ENCODE measurements at places on chromosomes 12 and 14.

GRCh38 chr12:92472201-92472600 lies 230.6 kb upstream of the PLEKHG7 start:
- no peak for DNase-seq

GRCh38 chr12:34395056-34396005 lies 373.0 kb downstream of the ALG10 start:
- DNase-seq: peak; percentile 24

DNA sequence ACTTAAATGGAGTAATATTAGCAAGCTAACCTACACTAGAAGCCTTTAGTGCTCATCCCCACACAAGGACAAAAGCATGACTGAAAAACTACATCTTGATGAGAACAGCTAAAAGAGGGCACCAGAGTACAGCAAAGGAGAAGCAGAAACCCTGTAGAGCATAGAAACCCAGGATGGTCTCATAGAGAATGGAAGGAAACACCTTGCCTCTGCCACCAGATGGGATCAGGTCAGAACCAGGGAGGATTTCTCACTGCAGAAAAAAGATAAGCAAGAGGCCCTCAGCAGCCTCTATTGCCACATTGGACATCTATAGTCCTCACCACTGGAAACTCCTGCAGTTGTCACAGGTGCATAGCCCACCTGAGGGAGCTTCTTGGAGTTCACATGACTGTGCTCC lies 13.6 kb upstream of the ZNF705A start:
- DNase-seq: no peak

DNA sequence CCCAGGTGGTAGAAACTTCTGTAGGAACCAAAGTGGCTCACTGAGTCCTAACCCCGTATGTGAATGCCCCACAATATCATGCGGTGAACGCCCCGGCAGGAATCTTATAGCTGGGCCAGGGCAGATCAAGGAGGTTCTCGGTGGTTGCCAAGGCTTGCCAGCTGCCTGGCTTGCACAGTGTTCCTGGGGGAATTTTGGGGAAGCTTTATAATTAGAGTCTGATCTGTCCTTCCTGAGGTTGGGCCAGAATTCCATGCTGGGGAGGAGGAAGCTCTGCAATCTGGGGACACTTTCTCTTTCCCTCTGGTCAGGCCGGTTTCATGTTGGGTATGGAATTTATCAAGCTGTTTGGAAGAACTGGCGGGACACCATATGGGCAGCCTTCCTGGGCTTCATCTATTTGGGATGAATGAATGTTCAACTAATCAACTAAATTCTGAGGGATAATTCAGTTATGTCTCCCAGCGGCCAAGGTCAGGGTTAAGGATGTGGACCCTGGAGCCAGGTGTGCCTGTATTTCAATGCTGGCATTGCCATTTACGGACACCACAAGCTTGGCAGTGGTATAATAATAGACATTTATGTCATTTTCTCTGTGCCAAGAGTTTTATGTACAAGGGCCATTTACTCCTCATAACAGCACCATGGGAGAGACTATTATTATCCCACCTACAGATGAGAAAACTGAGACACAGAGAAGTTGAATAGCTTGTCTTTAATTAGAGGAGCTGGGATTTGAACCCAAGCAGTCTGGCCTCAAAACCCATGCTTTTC lies 54.3 kb downstream of the SVOP start:
- DNase-seq: no peak

GRCh38 chr14:48331421-48331820 lies 656.0 kb upstream of the MDGA2 start:
- no peak for DNase-seq

GRCh38 chr14:100290607-100291304 lies 15.5 kb downstream of the SLC25A29 start:
- no peak for DNase-seq

- no peak for DNase-seq
These were observed 22.9 kb downstream of the SPTLC2 start for GRCh38 chr14:77593501-77593961.

DNA sequence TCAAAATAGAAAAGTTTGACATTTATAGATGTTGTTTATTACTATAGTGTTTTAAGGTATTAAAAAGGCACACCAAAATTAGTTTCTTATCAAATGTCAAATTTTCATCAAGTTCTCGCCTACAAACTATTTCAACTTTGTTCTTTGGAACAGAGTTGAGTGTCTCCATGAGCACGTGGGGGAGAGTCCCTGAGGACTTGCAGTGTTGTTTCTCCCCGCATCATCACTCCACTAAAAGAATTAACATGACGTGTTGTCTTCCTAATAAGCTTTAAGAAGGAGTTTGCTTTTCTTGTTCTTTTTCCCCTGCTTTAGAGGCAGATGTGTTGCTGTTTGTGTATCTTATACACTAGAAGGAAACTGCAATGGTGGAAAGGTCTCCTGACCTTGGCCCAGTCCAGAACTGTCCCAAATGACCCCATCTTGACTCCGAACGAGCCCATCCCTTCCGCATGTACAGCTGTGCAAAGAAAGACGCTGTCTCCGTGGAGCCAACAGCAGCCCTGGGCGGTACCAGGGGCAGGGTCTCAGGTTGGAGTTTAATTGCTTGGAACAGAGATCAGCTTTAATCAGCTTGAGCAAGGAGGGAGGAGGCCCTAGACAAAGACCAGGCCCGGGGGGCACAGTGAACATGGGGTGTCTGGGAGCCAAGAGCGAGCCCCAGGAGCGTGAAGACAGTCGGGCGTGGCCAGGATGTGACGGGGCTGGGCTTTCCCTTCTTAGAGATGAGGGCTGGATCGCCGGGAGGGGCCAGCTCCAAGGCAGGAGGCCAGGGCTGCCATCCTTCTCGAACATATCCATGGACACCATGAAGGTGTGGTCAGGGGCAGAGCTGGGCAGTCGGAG lies 215.4 kb upstream of the RTL1 start:
- DNase-seq: peak; percentile 30

DNA sequence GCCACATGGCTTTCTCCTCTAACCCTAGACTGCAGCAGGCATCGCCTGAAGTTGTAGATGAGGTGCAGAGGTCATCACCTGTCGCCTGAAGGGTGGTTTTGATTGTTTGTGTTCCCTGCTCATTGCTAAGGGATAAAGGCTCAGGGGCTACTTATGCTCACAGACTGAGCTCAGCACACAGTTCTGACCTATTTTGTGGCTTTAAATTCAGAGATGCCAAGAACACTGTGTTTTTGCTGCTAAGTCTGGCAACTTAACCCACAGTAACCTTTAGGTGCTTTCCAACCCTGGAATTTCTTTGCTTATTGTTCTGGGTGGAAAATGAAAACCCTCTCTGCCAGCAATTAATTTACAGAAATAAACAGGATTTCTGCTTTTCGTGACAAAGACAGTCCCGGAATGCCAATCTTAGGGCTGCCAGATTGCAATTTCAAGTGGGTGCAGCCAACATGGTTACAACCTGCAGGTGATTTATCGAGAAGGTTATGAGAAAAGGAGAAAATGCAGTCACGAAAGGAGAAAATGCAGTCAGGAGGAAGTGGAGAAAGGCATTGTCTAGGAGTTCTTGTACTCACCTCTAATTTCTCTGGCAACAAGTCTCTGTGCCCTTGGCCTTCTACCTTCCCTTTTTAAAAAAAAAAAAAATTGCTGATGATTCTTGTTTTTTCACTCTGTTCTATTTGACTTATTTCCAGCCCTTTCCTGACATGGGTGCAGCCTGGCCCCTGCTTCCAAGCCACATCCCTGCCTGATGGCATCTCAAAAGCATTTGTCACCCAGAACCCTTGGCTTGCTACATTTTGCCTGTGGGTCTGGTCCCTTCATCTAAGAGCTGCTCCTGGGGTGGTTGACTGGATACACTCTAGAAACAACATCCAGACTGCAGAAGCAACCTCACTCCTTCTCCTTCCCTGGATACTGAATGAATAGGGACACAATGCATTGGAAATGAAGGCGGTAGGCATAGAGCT lies 23.3 kb downstream of the NPC2 start:
- no peak for DNase-seq

DNA sequence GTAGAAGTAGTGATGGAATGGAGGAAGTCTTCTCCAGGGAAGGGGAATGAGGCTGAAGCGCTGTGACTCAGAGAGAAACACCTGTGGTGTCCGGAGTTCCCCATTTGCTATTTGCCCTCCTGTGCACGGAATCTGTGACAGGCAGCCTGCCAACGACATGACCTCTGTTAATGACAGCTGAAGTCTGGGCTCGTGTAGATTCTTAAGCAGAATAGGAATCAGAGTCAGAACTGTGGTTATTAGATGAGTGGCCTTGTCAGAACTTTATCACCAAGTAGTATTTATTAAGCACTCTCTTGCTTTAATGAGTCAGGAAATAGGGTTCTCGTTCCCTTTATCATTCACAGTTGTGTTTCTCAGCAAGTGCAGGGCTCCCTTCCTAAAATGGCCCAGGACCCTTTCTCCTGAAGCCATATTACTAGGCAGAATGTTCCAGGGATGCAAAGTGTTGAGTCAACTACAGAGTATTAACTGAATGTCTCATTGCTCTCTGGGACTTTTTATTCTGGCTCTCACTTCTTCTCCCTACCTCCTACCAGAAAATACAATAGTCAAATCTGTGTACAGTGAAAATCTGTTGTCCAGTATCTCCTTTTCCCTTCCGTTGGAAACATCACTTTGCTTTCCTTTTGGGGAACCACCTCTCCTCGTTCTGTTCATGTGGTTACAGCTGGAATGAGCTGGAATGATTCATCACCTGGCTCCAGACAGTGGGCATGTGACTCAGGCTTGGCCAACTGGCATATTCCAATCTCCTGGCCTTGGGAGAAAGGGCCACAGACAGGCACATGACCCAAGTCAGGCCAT lies 77.8 kb upstream of the MAX start:
- DNase-seq: no peak

- DNase-seq: no peak
These were observed 1.9 kb upstream of the KRT85 start for GRCh38 chr12:52369211-52369610.

GRCh38 chr12:131275824-131276223 lies 322.1 kb downstream of the ADGRD1 start:
- DNase-seq: no peak

- DNase-seq: no peak
These were observed 363.5 kb downstream of the TMEM121 start for GRCh38 chr14:105889666-105890473.

DNA sequence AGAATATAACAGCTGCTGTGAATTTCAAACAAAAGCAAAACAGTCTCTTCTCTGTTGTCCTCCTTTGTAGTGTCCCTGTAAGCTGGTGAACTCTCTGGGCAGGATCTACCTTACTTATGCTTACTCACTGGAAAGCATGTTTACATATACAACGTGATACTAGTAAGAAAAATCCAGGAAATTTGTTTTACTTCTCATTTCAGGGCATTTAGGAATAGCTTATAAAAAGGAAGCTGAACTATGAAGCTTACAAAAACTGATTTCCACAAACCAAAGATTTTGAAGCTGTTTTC lies 311.0 kb downstream of the NOVA1 start:
- no peak for DNase-seq

DNA sequence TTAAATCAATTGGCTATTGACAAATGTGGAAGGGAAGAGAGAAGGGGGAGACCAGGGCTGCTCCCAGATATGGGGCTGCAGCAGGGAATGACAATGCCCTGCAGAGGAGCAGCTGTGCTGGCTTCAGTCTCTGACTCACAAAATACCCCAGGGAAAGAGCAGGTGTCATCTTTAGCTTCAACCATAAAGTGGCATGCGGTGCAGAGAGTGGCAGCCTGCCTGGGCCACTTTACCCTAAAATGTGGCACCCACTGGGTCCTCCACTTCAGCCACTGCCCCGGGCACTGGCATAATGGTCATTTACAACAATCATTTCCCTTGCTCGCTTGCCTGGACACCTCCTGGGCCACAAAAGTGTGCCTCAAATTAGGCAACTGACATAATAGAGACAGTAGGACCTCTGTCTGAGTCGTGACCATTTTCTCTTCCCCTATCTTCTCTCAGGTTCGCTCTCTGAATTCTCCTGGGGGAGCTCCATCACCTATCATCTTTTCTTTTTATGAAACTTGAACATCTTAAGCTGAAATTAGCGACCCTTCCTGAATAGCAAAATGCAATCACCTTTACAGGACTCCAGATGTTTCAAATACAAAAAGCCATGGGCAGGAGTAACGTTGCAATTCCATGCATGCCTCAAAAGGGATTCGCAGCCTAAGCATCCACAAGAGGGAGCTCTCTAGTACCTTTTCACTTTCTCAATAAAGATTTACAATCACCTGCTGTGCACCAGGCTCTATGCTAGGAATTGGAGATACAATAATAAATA lies 179.9 kb upstream of the ATF7IP start:
- DNase-seq: peak; percentile 69

DNA sequence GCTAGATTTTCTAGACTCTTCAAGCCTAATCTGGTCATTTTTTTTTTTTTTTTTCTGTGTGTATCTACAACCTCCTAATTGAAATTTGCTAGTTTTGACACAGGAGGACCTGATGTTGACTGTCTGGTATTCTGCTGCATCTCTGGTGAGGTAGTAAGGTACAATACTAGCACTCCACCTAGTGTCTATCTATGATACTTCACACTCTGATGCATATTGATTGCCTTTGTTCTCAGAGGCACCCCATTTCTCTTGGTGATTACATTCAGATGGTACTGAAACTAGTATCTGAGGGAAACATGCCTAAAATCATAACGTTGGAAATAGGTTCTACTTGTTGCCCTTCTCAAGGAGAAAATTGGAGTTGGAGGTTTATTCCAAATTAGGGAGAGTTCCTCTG lies 930.5 kb upstream of the NOVA1 start:
- no peak for DNase-seq

DNA sequence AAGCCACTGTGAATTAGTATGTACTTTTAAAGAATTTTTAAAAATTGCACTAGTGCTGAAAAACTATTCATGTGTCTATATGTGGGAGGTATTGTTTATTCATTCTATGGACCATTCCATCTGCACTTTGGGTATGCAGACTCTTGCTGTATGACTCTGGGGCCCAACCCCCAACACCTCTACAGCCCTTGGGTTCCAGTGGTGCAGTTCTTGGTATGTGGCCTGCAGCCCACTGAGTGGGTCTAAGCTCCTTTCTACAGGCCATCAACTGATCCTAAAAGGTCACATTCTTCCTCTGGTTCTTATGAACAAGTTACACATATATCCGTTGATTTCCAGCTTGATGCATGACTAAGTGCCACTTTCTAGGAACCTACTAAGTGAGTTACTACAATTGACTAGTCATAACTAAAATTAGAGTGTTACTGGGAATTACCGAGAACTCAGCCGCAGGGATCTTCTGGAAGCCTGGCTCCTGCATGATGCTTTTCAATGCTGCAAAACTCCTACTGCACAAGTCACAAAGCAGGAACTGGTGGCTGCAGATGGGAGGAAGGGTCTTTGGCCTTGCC lies 62.4 kb upstream of the MED13L start:
- DNase-seq: no peak

DNA sequence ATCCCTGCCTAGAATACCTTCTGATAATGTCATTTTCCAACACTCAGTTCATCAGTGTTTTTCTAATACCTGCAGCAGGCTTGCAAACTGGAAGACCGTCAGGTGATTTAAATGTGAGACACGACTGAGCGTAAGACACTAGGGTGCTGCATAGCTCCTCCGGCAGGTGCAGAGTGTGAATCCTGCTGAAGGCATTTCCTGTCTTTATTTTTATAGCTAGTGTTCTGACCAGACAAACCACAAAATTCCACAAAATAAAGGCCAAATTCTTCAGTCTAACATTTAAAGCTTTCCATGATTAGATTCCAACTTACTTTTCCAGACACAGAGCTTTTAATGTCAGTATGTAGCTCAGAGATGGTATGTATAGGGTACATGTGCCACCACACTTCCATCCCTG lies 70.7 kb downstream of the BBS10 start:
- no peak for DNase-seq

GRCh38 chr14:28608851-28609828 lies 157.4 kb upstream of the FOXG1 start:
- peak; percentile 70 for DNase-seq

- DNase-seq: no peak
These were observed 284.9 kb downstream of the RAD51B start for GRCh38 chr14:68104518-68104917.

- DNase-seq: peak; percentile 60
These were observed 874 bp upstream of the YARS2 start for GRCh38 chr12:32756476-32757066.
